ENCODE measurements at places on chromosomes 5 and 9.

DNA sequence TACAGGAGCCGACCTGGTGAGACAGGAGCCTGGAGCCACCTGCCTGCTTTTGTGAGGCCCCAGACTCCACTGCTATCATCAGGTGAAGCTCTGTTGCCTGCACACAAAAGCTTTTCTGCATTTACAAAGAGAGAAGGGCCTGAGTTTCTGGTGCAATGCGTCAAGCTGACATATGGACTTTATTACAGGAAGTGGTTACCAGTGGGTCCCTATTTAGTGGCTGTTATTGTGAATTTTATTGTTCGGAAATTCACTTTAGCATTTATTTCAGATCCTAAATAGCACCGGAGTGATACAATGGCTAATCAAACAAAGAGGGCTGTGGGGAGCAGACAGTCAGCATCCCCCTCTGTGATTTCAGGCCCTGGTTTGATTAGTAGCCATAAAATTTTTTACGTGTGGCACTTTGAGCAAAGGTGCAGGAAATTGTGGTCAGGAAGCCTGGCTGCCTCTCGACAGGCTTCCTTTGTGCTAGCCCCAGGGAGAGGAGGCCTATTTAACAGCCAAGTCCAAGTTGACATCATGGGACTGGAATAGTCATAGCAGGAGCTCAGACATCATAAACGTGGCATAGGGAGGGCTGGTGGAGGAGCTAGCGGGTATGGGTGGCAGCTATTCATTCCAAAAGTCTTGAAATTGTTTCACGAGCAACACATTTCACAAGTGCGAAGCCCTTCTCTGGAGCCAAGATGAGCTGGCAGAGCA is 8.4 kb downstream of the TGFBI start:
- DNase-seq = no peak

GRCh38 chr5:93735378-93735777 is 6.0 kb downstream of the POU5F2 start:
- DNase-seq = no peak

- DNase-seq = peak; percentile 94
Observed at GRCh38 chr5:177546258-177546741, 8.1 kb downstream of the FAM193B start.

GRCh38 chr5:171721464-171721863 is 64.2 kb upstream of the SMIM23 start:
- DNase-seq = no peak

DNA sequence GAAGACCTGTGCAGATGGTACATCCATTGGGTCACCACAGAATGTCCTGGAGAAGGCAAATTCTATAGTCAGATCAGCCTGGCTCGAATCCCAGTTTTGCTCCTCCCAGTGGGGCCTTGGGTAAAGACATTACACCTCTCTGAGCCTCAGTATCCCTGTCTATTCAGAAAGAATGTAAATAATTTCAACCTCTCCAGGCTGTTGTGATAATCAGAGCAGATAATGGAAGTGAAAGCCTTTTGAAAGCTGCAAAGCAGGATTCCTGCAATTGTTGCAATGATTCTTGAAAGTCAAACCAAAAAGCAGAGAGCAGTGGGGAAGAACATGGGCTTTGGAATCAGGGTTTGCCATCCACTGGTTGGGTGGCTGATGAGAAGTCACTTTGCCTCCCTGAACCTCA is 63.2 kb downstream of the LHX2 start:
- DNase-seq = no peak

DNA sequence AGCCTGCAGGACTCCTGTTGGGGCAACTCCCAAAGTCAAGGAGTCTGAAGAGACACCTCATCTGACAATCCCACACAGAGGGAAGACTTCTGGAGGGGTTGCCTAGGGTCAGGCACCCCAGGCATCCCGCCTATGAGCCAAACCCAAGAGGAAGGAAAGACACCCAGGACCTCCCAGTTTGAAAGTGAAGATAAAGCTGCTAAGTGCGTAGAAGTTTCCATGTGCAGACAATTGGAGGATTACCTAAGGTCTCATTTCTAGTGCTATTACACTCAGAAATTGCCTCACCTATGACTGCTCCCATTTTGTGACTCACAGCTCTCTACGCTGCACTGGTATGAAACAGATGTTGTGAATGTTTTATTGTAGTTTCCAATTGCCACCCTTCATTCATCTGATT is 322.9 kb downstream of the SLIT3 start:
- DNase-seq = peak; percentile 21

DNA sequence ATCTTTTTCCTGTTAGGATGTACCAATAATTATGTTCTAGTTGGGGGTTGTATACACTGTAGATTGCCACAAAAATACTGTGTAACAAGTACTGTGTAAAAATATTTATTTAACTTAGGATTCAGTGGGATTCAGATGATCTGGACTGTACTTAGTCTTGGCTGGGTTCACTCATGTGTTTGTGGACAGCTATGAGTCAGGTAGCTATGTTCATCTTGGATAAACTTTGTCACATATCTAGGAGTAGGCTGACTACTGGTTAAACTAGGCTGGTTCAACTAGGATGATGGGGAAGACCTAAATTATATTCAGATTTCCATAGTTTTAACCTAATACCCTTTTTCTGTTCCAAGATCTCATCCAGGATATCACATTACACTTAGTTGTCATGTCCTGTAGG is 32.1 kb upstream of the TNFSF15 start:
- no peak for DNase-seq

DNA sequence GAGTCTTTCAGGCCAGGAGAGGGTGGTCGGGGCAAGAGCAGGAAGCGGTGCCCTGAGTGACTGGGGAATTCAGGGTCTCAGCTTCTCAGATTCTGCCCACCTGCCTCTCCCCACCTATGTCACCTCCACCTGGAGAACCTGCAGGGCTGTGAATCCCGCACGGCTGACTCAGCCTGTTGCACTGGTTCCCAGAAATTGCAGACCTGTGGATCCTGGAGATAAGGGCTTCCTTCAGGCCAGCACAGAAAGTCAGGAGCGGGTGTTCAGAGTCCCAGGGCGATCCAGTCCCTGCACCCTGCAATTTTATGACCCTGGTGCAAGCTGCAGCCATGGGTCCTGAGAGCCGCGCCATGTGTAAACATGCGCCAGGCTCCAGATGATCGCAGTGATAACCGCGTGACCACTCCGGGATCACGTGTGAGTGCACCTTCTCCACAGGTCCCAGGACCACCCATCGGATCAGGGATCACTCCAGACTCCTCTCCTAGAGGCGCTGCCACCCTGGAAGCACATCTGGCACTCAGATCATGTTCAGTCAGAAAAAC is 17.8 kb downstream of the IRX4 start:
- DNase-seq = no peak

DNA sequence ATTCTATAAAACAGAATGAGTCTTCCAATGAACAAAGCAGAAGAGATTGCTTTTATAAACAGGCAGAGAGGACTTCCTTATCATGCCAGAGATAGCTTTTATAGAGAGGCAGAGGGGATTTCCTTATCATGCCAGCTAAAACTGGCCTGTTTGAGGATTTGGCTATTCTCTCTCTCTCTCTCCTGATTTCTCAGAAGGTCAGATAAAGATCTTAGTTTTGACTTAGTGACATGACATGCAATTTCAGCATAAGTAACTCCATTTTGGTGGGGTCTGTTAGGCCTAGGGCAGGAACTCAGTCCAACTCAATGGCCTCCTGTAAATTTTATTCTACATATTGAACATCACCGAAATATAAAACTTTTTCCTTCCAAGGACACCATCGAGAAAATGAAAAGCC is 31.5 kb upstream of the DENND4C start:
- no peak for DNase-seq

GRCh38 chr5:77768978-77769377 is 7.2 kb downstream of the TBCA start:
- no peak for DNase-seq

DNA sequence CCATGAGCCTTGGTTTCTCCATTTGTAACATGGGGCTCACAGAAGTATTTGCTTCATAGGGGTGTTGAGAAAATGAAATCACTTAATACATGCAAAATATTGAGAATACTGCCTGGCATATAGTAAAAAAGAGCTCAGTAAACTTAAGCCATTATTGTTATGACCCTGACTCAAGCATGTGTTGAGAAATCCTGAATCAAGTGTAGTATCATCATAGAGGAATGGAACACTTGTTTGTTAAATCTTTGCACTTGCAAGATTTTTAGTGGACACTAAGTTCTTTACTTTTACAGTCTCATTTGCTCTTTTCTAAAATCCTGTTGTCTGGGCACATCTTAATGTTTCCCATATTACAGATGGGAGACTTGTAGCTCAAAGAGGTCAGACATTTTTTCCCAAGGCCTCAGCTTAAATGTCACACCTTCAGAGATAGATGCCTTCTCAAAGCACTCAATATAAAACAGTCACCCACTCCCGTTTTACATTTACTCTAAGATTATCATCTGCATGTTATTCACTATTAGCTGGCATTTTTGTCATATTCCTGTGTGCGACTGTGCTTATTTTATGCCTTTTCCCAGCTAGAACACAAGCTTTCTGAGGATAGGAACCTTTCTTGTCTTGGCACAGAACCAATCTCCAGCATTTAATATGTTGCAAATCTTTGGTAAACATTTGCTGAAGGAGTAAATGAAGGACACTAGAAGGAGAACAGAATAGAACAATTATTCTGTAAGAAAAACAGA is 250.0 kb upstream of the TNC start:
- no peak for DNase-seq

GRCh38 chr5:158060212-158060611 is 201.3 kb upstream of the CLINT1 start:
- DNase-seq = no peak

- peak; percentile 33 for DNase-seq
Observed at GRCh38 chr5:81626524-81626923, 124.4 kb downstream of the SSBP2 start.

DNA sequence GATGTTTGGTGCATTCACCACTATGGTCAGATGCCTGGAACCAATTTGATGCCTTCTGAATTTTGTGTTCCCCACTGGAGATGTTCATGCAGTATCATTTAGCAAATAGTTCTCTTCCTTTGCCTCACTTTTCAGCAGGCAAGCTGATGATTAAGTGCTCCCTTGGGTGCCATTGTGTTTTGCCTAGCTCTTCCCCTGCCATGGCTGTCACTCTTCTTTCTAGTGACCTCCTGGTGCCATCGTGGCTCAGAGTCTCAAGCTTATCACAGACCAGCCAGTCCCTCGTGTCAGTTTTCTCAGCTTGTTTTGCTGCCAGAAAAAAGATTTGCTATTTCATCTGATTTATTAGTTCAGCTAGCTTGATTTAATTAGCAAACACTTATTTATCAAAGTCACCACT is 41.3 kb downstream of the IL31RA start:
- no peak for DNase-seq

DNA sequence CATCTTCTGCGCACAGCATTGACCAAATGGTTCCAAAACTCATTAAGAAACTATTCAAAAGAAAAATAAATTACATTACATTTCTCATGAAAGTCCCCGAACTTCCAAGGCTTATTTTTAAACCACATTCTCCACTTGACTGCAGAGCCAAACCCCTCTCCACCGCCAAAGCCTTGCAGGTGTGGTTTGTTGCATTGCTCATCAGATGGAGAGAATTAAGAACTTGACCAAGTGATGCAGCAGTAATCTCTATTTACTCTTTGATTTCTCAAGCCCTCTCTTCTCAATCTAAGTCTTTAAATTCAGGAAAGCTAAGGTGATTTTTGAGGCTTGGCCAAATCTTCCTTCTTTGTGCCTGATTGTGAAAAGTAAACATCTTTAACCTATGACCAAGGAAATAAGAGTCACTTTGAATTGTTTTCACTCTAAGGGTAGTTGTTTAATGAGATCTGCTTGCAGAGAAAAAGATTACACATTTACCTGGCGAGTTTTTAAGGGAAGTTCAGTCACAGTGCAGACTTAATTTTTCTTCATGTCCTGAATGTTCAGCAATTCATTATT is 290.5 kb upstream of the ITGA1 start:
- DNase-seq = no peak

DNA sequence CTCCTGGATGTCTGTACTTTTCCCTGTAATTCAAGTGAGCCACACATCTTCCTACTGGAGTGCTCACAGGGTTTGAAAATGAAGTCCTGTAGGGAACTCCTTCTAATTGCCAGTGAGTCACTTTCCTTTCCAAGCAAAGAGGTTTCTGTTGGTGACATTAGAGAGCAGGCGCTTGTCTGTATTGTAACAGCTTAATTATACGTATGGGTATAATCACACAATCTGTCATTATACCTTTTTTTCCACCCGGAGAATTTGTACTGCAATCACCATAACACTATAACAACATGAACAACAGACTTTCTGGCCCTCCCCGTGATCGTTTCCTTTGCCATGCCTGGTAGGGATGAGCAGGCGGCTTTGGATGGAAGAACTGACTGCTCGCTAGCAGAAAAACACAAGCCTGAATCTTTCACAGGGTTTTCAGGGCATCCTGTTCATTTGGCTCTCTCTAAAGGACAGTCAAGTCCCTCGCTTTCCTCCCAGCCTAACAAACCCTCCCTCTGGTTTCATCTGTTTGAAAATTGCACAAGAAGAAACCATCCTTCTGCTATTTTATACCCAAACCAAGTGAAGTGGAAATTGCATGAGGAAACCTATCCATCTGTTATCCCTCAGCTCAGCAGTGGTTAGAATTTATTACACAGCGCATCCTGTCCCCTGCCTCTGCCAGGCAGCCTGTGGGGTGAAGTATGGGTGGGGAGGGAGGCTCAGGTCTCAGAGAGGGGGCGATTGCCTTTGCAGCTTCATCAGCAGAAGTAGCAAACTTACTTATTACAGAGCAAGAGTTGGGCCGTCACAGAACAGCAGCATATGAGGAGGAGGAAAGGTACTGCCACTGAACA is 307.0 kb upstream of the TLE4 start:
- DNase-seq = no peak

DNA sequence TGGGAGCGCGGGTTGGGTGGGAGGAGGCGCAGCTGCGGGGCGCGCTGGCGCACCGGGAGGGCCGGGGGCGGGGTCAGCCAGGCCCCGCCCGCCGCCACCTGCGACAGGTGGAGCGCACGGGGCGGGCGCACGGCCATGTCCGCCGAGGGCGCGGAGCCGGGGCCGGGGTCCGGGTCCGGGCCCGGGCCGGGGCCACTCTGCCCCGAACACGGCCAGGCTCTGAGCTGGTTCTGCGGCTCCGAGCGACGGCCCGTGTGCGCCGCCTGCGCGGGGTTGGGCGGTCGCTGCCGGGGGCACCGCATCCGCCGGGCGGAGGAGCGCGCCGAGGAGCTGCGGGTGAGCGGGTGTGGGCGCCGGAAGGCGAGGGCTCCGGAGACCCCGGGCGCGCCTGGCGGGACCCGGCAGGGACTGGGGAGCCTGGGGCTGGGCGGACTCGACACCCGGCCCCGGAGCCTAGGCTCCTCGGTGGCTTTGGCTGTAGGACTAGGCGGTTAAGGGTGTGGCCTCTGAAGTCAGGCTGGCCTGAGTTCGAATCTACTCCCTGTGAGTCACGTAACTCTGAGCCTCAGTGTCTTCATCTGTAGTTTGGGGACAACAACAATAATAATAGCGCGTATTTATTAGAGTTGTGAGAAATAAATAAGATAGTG is at the start of gene BSPRY:
TSS of gene BSPRY (plus strand) at position 97 of the 650 bp plus-strand sequence. CDS start at position 136, 39 bp downstream.
- DNase-seq = no peak

GRCh38 chr9:2448193-2448738 is 173.3 kb upstream of the VLDLR start:
- DNase-seq = no peak

- DNase-seq = no peak
Observed at GRCh38 chr5:179798771-179799643, 5.2 kb downstream of the LTC4S start.

All from AG04449 (cell line).